Pulmonary artery endothelial cell (primary cell): ENCODE measurements at places on chromosomes 1 and 21. TPM values are rescaled to one million over a fixed set of nuclear protein-coding genes. Genes with fewer than 3 reads are reported as not detected.

DNA sequence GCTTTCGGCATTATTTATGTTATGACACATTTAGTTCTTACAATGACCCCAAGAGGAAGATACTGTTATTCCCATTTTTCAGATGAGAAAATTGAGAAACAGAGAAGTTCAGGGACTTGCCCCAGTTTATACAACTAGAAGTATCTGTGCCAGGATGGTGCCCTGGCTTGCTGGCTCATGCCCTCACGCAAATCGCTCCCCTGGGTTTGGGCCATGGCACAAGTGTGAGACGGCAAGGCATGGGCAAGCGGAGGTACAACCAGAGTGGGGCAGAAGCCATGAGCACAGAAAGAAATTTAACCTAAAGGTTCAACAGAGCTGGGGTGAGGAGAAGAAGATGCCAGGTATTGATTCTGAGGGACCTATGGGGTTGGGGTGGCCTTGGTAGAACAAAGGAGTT lies 469.8 kb downstream of the DSCAM start:
- no peak for DNase-seq

GRCh38 chr1:110155878-110156522 lies 5.7 kb downstream of the SLC6A17 start:
- DNase-seq = no peak

DNA sequence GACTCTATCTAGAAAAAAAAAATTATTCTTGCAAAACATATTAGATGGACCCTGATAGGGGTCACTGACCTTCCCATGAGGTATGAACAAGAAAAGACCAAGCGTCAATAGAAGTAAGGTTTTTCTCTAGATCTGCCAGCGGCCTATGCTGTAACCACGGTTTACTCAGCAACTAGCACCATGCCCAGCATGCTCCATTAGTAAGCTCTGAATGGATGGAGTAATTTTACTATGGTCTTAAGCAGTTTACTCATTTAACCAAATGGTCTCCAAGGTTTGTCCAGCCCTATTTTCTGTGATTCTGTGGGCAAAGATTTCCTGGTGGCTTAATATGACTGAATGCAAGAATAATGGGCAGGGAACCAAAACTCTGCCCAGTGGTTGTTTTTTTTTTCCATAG lies 113.9 kb downstream of the ADSS2 start:
- no peak for DNase-seq

DNA sequence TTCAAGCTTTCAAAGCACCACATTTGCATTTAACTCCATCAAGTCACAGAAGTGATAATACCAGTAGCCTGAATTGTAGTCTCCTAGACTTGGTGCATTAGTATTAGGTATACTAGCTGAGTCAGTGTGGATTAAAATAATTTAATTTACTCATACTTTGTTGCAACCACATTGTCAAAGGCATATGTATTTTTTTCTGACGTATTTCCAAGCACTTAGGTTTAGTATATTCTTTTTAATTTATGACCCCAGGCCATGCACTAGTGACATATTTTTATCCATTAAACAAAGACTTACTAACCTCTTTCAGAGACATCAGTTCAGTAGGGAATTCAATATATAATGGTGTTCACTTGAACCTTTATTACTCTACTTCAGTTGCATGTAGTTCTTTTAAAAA lies 1894.5 kb downstream of the NCAM2 start:
- DNase-seq = no peak

DNA sequence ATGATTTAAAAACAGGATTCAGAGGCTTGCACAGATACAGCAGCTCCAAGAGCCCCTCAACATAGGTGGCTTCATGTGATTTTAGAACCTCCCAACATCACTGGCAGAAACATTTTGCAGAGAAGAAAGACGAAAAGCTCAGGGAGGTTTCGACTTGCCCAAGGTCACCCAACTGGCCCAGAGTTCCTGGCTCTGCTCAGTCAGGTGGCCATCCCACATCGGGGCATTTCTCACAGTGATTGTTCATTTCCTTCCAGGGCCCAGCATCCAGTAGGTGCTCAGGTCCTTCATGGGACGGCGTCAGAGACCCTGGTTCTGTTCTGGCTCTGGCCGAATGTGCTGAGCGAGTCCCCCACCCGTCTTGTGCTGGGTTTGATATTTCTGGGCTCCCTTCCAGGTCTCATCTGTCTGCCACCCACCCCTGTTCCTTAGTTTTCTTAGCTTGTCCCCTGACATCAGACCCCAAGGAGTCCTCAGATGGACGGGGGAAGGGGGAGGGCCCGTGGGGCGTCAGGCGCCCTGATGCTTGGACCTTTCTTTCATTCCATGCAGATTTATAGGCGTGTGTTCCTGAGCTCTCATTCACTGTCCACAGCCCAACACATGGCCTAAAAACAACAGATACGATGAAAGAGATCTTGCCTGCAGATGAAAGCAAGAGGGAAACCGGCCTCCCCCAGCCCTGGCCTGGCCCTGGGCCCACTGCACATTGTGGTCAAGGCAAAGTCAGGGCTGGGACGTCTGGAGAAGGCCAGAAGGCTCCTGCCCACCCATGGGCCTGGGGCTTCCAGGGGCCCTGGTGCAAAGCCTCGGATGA lies 123.1 kb upstream of the ZBTB40 start:
- DNase-seq = no peak

DNA sequence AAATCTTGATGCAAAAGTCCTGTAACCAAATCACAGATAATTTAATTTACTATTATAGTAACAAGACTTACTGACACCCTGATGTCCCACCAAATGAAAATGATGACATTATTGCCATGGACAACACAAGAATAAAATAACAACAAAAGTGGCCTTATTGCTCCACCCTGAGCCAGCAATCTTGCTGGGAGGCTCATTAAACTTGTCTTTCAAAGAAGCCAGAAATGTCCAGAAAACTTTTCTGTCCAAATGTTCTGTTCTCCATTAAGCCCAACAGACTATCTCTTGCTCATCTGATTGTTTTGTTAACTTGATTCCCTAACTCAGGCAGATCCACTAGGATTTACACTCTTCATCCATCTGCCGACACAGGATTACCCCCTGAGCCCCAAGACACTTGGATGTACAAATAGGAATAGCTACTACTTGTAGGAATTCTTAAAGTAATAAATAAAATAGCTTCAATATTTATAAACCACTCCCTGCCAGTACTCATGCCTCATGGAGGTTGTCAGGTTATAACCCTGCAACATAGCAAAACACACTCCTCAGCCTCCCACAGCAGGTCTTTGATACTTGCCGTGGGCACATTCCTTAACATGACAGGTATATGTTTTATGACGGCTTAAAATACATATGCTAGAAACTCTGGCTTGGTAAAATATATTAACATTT lies 84.9 kb downstream of the PTPN14 start:
- DNase-seq = no peak

DNA sequence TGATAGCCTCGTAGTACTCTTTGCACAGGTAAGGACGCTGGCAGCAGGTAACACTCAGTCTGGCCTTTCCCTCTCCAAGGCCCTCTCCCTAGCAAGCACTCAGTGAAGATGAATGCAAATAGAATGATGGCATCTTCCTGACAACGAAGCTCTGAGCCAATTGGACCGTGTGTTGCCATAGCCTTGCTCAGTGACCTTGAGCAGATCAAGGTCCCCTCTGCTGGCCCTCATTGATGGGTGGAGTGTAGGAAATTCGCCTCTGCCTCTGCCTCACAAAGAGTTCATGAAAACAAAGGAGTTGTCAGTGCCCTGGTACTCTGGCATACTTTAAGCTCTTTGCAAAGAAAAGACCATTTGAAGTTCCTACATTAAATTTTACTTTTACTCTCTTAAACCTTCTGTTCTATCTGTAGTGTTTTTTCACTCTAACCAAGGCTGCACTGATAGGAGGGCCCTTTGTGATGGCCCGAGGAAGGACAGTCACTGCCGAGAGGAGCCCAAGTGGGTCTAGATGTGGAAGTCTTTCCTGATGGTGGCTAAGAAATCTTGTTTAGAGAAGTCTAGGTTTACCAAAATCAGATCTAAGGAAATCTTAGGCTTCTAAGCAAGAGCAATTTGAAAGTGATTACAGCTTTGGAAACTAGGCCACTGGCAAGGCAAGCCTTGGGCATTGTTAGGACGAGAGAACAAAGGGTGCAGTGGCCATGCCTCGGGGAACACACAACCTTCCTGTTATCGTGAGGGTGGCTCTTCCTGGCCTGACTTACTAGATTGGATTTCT lies 38.2 kb downstream of the SMYD2 start:
- DNase-seq = no peak

LORICRIN gene
- not detected in 2 replicates for total RNA-seq

AADACL4 gene
- total RNA-seq = not detected in 2 replicates

CCT8 gene
- total RNA-seq = 316 and 404 TPM in 2 replicates

DNA sequence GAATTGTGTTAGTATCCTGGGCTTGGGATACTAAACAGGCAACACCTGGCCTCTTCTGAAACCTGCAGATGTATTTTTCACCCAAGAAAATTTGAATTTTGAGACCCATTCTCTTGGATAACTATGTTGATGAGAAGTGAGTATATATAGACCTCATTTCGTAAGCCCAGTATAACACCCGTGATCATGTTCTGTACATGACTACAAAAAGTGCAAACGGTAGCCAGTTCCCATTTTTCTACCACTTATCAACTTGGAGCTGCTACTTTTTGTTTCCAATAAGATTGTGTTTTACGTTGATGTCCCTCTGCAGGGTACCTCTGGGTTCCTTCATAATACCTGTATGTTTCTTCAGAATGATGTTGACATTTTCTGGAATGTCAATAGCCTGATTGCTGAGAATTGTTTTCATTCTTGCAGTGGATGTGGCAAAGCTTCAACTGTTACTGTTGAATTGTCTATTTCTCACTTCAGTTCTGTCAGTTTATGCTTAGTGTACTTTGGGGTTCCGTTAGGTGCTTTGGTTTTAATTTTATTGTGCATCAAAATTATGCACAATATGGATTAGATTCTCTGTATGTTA lies 48.1 kb downstream of the ZFYVE9 start:
- DNase-seq = no peak

- DNase-seq = no peak
Measured at GRCh38 chr1:43937179-43937865, 3.7 kb downstream of the ARTN start.

- no peak for DNase-seq
Measured at GRCh38 chr1:155884982-155885381, 25.6 kb downstream of the SYT11 start.

DNA sequence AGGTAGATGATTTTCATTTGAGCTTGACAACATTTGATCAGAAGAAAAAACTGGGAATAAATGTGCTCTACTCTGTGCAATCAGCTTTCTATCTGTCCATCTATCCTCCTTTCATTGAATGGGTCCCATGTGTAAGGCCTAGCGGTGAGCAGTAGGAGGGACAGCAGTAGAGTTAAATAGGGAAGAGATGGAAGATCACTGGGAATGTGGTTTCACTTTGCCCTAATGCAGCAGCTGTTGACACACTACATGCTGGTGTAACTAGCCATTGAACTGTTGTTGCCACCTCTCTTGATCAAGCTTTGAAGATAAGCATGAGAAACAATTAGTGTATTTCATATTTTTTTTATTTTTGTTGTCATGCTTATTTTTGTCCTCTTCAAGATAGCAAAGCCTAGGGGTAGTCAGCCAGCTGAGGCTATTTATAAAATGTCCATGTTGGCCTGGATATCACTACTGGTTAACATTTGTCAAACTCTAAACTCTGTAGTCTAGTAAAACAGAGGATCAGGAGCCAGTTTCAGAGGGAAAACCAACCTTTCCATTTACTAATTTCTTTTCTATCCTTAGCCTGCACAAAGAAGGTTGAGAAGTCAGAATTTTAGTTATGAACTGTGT lies 41.9 kb downstream of the CACNA1E start:
- DNase-seq = no peak

DNA sequence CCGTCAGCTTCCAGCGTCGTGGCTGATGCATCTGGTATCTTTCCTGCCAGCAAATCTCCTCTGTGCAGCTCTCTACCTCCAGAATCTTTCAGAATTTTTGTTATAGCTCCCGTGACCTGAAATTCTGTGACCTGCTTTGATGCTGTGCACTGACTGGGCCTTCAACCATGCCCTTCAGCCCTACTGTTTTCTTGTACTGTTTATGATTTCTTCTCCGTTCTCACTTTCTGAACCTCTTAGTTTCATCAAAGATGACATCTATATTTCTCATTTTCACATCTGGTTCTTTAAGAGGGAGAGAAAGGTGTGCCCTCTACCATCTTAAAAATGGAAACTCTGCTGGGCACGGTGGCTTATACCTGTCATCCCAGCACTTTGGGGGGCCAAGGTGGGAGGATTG lies 5.7 kb downstream of the PRDM15 start:
- DNase-seq = no peak

- DNase-seq = no peak
Measured at GRCh38 chr1:96579636-96580035, 141.9 kb upstream of the PTBP2 start.

DYNLT4 gene
- 0.20 and 0.28 TPM in 2 replicates for total RNA-seq

VHLL gene
- 0.13 TPM in 1 of 2 replicates, not detected in the other for total RNA-seq

- DNase-seq = no peak
Measured at GRCh38 chr1:184588701-184589100, 166.0 kb downstream of the EDEM3 start.

- no peak for DNase-seq
Measured at GRCh38 chr1:150529017-150529416, 13.5 kb downstream of the FALEC start.

GRCh38 chr1:231596337-231596791 lies 30.2 kb upstream of the DISC1 start:
- DNase-seq = no peak

DNA sequence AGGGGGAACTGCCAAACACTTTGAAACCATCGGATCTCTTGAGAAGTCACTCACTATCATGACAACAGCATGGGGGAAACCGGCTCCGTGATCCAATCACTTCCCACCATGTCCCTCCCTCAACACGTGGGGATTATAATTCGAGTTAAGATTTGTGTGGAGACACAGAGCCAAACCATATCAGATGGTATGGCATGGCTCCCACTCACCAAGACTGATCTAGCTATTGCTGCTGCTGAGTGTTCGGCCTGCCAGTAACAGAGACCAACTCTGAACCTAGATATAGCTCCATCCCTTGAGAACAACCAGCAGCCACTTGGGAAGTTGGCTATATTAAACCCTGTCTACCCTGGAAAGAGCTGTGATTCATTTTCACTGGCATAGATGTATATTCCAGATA lies 49.4 kb downstream of the CDCP2 start:
- no peak for DNase-seq

- DNase-seq = no peak
Measured at GRCh38 chr1:102799496-102799895, 308.8 kb downstream of the COL11A1 start.

LBR gene
- 73.9 and 123 TPM in 2 replicates for total RNA-seq

GRCh38 chr1:26005434-26006105 lies 7.7 kb upstream of the PAFAH2 start:
- no peak for DNase-seq

DNA sequence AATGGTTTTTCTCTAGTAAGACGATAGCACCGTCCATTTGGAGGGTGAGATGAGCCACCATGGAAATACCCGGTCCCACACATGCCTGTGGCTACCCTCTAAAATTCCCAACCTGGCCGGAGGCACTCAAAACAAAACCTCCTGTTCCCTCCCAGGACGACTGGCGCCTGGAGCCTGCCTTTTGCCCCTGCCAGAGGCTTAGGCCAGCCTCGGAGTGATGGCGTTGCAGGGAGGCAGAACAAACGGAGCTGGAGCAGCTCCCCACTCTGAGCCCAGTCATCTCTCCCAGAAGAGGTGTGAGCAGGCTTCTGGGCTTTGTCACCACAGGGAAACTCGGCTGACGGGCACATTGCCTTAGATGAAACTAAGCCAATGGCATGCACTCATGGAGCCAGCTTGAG lies 213.7 kb upstream of the HOOK1 start:
- no peak for DNase-seq
